ENCODE measurements at places on chromosomes 16 and 17.

DNA sequence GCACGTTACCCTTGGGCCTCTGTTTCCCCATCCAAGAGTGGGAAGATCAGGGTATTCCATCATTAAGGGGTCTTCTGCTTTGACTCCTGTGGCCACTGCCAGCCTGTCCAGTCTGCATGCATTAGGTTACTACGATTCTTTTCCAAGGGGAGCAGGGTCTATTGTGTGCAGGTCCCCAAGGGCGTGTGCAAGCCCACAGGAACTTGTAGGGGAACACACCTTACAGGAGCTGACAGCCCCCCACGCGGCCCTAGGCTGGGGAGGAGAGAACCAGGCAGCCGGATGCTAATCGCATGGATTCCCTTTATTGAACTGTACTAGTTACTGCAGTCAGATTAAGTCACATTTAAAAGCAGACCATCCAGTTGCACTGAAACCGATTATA lies 116.7 kb downstream of the C16orf78 start:
- DNase-seq: no peak

DNA sequence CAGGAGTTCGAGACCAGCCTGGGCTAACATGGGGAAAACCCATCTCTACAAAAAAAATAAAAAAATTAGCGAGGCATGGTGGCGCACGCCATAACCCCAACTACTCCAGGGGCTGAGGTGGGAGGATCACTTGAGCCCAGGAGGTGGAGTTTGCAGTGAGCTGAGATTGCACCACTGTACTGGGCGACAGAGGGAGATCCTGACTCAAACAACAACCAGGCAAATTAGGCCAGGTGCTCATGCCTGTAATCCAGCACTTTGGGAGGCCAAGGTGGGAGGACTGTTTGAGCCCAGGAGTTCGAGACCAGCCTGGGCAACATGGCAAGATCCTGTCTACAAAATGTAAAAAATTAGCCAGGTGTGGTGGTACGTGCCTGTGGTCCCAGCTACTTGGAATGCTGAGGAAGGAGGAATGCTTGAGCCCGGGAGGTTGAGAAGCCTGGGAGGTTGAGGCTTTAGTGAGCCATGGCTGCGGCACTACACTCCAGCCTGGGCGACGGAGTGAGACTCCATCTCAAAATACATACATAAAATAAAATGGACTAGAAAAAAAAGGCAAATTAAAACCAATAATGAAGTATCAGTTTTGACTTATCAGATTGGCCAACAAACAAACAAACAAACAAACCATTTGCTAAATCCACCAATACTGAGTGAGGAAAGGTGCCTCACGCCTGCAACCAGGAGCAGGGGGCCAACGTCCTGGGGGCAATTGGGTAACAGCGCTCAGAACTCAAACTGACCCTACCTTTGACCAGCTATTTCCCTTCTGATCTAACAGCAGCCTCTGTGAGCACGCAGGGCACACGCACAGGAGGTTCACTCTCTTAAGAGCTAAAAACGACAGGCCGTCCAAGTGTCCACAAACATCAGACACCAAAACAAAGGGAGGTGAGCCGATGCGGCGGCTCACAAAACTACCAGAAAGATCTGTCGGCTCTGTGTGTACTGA lies 19.4 kb upstream of the FASN start:
- DNase-seq: no peak

GRCh38 chr16:47865337-47865855 lies 290.4 kb downstream of the ABCC12 start:
- DNase-seq: no peak

DNA sequence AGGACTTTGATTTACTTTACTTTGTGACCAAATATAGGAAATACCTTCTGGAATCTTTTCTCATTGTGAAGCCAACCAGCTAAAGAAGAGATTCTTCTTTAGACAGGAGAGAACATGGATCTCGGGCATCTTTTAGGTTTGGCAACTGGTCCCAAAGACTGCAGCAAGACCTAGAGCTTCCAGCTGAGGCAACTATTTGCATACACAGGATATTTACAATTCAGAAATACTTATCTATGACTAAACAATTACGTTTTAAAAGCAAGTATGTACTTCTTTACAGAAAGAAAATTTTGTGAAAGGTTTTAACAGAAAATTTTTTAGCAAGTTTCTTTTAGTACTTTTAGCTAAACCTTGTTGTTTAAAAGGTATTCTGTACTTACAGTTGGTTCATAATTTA lies 106.5 kb downstream of the MAP2K4 start:
- DNase-seq: no peak

DNA sequence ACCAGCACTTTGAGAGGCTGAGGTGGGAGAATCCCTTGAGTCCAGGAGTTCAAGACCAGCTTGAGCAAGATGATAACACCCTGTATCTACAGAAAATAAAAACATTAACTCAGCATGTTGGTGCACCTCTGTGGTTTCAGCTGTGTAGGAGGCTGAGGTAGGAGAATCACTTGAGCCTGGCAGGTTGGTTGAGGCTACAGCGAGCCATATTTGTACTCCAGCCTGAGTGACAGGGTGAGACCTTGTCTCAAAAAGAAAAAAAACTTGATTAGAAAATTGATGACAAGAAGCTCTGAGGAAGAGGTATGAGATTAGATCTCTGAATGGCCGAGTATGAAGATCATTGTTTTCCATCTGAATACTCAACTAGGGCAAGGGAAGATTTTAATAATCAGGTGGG lies 31.0 kb downstream of the SCPEP1 start:
- no peak for DNase-seq

GRCh38 chr16:31876951-31877828 lies 3.6 kb downstream of the ZNF267 start:
- DNase-seq: peak; percentile 62

GRCh38 chr17:33695431-33695830 lies 402.3 kb upstream of the ASIC2 start:
- no peak for DNase-seq

GRCh38 chr17:67628580-67629013 lies 89.1 kb upstream of the NOL11 start:
- no peak for DNase-seq

- no peak for DNase-seq
These were observed 71.1 kb downstream of the METRNL start for GRCh38 chr17:83150369-83151055.

DNA sequence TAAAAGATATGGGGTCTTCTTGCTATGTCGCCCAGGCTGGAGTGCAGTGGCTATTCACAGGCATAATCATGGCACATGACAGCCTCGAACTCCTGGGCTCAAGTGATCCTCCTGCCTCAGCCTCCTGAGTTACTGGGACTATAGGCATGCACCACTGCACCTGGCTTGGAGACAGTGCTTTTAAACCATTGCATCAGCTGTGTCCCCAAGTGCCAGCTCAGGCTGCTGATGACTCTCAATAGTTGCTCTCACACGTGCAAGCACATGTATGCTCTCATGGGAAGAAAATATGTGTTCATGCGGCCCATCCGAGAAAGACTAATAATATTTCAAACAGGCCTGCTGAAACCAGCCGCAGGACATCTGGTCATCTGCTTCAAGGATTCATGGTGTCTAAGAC lies 8.8 kb downstream of the CCL16 start:
- DNase-seq: no peak
